8988T (cell line): ENCODE measurements at places on chromosomes 4 and X.

DNA sequence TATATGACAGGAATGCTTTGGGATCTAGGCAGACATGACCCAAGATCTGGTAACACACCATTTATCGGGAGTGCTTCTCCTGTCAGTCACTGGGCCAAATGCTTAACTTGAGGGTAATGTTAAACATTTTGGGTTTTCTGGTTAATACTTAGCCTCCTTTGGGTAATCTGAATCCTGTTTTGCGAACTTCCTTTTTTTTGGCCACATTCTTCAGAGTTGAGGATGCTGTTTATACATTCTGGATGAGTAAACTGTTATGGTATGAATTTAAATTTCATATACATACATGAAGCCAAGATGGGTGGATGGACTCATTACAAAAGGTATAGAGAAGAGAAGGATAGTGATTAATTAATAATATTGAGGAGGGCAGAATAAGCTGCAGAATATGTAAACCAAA is 36.1 kb downstream of the MID1IP1 start:
- no peak for DNase-seq

DNA sequence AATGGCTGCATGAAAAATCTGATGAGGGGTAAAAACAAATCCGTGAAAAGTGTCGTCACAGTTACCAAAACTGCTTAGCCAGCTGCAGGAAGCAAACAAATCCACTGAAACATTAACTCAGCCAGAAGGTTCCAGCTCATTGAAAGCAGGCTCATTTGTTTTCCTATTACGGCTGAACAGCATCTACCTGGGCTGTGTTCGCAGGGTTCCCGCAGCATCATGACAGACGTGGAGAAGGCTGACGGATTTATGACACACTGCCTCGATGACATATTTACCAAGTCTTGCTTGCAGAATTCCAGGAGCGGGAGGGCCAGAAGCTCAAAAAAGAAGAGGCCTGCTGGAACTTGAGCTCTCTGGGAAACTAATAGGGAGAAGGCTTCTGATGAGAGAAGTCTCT is 781.1 kb downstream of the RAB28 start:
- no peak for DNase-seq

DNA sequence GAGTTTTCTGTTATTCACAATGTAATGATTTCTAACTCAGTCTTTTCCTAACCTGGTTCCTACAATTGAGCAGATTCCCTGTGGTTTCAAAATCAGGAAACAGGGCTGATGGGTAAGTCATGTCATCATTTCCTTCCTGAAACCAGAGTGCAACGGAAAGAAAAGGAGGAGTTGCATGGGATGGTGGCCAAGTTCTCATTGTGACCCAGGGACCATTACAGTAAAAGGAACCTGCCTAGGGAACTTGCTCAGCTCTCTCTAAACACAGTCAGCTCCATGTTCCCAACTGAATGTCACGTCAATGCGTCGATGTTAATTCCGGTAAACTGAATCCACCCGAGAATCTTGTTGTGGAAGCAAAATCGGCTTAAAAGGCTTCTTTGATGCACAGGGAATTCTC is 51.2 kb downstream of the LGI2 start:
- DNase-seq: no peak

GRCh38 chr4:69750346-69750745 is 10.1 kb downstream of the SULT1B1 start:
- DNase-seq: no peak

DNA sequence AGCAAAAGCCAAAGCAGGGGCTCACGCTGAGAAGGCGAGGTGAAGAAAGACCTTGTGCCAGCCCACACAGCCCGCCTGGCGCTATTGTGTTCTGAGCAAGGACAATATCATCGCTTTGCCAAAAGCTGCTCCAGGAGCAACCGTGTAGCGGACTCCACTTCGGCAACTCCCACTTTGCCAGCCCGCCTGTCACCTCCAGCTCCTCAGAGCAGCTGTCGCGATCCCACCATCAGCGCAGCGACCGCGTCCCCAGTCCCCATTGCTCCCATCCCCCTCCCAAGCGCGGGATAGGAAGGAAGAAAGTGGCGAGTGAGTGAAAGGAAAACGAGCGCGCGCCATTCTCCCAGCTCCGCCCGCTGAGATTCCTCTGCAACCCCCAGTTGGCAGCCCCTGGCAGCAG is 759 bp downstream of the ZC4H2 start:
- DNase-seq: no peak

GRCh38 chr4:186932196-186932595 is 208.5 kb upstream of the FAT1 start:
- DNase-seq: no peak

DNA sequence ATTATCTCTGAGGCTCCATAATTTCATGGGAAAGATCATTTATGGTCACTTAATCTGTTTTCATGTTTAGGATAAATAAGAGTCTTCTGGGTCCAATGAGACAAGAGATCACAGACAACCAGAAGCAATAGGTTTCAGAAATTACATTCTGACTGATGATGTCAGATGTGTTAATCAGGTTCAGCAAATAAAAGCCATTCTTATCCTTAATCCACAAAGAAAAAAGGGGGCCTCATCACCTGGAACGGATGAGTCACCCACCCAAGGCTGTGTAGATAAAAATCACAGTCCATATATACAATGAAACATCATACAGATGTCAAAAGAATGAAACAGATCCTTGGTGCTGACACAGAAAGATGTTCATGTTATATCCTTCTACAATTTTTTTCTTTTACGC is 36.6 kb downstream of the SYTL4 start:
- DNase-seq: no peak

- no peak for DNase-seq
These were observed 10.9 kb upstream of the NALF2 start for GRCh38 chrX:69493193-69493592.

DNA sequence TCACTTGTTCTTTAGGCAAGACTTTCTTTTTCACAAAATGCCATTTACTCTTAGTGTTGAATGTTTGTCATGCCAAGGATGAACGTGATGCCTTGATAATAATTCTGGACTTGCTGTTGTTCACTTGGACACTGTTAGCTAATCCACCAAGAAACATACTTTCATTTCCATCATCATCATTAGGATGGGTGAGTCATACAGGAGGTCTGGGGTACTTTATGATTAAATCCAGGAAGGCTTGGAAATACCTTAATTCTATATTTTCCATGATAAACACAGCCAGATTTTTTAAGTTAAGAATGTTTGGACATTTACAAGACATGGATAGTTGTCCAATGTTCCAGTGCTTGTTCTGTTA is 260.7 kb upstream of the GIMD1 start:
- no peak for DNase-seq

DNA sequence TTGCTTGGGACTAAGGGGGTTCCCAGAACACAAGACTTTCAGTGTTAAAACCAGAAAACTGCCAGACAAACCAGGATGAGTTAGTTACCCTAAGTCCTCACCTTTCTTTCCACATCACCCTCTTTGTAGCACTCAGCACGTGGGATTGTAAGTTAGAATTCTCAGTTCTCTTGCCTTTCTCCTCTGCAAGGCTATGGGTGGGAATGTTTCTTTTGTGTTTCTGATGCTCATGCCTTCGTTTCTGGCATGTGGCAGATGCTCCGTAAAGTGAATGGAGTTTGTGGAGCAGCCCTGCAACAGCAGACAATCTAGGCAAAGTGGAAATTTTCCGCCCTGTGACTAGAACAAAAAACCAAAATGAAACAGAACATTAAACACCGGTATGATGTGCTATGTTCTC is 64.7 kb upstream of the SPP1 start:
- DNase-seq: no peak

DNA sequence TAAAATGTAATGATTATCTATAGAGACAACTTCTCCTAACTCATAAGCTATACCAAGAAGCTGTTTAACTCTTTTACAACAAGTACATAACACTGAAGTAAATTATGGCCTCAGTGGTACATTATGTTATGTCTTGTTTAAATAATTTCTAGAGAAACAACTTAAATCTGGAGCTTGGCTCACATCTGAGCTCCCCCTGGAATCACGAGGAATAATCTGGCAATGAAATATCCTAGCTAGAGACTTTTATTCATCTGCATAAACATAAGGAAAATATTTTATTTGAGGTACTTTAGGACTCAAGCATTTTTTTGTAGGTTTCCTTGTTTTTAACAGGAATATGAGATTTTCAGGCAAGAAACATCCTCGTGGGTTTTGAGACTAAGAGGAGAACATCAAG is 354.7 kb upstream of the SLC7A11 start:
- no peak for DNase-seq

- DNase-seq: no peak
These were observed 2.1 kb downstream of the MPC1L start for GRCh38 chrX:40625294-40625693.

- DNase-seq: no peak
These were observed 244.8 kb downstream of the KLHL13 start for GRCh38 chrX:117871796-117872195.

DNA sequence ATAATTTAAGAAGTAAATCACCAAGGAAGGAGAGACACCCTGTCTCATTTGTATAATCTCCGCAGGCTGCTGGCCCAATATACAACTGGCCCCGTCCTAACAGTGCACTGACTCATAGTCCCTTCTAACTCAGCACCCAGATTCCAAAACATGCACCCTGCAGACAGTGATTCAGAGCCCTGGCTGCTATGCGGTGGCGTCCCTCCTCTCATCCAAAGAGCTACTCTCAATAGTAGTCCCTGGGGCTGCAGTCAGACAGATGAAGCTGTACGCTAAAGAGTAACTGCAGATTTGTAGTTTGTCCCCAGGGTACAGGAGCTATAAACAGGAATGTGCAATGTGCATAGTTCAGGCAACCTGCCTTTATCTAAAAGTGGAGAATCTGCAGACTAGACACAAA is 23.0 kb downstream of the GABRA3 start:
- no peak for DNase-seq

DNA sequence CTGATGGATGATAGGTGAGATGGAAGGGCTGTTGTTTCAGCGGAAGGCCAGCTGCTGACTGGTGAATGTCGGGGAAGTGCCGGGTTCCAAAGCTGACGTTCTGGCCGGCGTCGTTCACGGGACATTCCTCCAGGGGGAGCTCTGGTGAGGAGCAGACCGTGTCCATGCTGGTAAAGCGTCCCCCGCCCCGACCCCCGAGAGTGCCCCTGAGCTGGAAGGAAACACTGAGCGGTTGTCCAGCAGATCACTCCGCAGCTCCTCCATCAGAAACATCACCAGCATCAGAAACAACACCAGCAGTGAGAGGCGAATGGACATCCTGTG is 18.6 kb upstream of the ADRA2C start:
- no peak for DNase-seq

- no peak for DNase-seq
These were observed 195.2 kb upstream of the EPHA5 start for GRCh38 chr4:65865489-65865888.

- no peak for DNase-seq
These were observed 1.7 kb upstream of the STIM2 start for GRCh38 chr4:26858947-26859401.

DNA sequence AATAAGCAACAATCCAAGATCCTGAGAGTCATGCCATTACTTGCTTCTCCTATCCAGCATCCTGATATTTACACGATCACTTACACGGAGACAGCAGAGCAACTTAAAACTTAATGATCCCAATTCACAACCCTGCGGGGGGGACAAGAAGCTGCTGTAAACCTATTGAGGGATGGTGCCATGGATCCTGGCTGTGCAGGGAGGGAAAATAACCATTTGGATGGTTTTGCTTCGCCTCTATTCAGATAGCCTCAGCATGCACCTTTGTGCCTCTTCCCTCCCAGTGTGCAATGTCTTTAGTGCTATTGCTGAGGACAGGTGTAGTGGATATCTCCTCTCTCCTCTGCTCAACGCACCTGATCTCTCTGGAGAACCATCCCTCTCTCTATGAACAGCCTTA is 89.7 kb upstream of the PPARGC1A start:
- DNase-seq: no peak

GRCh38 chr4:83208371-83209365 is 75.9 kb downstream of the COQ2 start:
- no peak for DNase-seq

GRCh38 chr4:142191901-142192300 is 555.5 kb downstream of the IL15 start:
- no peak for DNase-seq

DNA sequence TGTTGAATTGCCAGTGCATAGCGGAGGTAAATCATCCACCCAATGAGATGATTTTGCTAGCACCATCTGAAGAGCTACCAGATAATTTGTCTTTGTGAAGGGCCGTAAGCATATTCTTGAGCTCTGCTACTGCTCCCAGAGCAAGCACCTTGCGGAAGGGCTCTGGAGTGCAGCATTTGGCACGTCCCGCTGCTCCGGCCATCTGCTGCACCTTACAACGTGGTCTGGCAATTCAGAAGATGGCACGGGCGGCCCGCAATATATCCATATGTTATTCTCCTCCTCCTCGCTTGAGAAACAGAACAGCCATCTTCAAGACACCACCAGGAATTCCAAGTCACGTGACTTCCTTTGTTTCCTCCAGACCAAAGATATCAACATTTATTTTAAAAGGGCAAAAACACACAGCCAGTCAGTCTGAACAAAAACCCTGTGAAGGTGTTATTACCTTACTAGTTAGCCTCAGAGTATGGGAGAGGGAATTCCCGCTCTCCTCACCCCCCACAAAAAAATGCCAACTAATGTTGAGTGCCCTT is 1095.7 kb upstream of the TENM3 start:
- DNase-seq: no peak

- peak; percentile 71 for DNase-seq
These were observed 47.7 kb upstream of the AFAP1 start for GRCh38 chr4:7987148-7987989.

DNA sequence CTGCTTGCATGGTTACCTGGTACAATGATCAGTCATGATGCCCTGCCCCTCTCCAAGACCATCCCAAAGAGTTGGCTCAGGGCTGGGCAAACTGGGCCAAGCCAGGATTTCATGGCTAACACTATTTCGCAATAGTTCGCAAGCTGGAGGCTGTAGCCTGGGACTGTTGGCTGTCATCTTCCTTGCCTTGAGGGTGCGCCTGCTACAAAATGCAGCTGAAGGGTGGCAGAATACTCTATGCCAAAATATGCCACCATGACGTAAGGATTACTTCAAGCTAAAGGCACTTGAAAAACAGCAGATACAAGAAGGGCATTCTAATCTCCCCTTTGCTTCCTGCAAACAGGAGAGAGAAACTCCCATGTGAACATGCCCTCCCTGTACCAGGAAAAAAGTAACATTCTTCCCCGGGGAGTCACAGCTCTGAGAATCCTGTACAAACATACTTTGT is 21.0 kb downstream of the SAT1 start:
- DNase-seq: no peak

GRCh38 chrX:144566592-144566991 is 680.7 kb upstream of the SPANXN1 start:
- DNase-seq: no peak
